Stimulated activated CD8-positive, alpha-beta memory T cell treated with anti-CD3 and anti-CD28 coated beads, Interleukin-2, amount 100 ng/mL, for 48 hours (primary cell): ENCODE measurements at places on chromosomes 16 and 17.

DNA sequence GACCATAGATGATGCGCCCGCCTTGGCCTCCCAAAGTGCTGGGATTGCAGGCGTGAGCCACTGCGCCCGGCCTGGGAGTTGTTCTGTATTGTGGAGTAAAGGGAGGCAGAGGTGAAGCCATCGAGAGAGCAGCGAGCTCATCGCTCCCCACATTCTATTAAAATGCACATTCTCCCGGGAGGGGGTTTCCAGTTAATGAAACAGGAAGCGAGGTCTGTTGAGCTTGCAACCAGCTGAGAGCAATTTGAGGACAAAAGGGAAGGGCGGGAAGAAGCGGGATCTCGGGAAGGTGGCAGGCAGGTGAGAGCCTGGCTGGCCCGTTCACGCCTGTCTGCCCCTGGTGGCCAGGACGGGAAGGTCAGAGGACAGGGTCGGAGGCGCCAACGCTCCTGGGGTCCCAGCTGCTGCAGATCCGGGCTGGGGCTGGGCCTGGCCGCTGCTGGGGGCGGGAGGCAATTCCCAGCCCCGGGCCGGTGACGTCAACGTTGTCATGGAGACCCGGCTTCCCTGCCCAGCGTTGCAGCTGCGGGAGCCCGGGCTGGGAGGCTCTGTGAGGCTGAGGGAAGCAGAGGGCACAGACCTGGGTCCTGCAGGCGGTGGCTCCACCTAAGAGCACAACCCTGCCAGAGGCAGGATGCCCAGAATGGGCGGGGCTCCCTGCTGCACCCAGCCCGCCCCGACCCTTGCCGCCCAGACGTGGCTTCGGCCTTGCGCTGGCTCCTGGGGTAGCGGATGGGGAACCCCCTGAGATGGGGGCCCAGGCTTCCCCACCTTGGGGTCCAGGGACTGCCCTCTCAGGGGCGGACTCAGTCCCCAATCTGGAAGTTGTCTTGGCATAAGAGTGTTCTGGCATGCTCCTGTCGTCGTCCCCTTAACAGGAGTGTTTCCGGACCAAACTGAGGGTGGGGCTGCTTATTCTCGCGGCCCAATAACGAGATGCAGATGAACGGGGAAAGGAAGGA, 48.7 kb upstream of the PLCG2 start:
- DNase-seq: peak; percentile 40

DNA sequence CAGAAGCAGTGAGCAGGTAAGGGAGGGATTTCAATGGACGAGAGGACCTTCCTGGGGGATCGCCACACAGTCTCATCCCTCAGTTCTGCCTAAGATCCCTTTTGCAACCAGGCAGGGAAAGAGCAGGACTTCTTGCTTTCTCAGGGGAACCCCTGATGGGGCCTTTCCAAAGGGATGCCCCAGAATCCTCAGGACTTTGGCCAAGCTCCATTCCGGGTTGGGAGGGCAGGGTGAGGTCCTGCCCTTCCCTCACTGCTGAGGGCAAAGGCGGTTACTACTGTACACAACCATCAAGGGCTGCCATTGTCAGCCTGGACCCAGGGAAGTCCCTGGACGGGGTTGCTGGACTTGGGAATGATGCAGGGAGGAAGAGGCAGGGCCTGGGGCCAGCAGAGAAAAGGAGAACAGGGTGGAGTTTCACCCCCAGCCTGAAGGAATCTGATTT, 9.7 kb downstream of the PRR29 start:
- no peak for DNase-seq

DNA sequence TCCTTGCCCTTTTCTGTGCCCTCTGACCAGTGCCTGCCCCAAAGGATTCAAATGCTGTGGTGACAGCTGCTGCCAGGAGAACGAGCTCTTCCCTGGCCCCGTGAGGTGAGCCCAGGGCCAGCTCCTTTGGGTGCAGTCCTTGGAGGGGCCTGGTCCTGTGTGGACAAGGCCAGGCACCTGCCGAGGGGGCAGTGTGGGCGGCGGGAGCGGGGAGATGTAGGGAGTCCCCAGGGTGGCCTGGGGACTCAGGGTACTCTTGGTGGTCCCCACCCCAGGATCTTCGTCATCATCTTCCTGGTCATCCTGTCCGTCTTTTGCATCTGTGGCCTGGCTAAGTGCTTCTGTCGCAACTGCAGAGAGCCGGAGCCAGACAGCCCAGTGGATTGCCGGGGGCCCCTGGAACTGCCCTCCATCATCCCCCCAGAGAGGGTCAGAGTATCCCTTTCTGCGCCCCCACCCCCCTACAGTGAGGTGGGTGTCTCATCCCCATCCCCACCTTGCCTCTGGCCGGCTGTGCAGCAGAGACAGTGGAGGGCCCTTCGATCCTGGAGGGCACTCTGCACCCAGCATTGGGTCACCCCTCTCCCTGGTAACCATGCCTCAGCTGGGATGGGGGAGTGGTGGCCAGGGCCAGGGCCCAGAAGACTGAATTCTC, 4.4 kb downstream of the TMEM92 start:
- no peak for DNase-seq

- DNase-seq: no peak
Observed at GRCh38 chr16:23931199-23931598, 95.4 kb downstream of the PRKCB start.

DNA sequence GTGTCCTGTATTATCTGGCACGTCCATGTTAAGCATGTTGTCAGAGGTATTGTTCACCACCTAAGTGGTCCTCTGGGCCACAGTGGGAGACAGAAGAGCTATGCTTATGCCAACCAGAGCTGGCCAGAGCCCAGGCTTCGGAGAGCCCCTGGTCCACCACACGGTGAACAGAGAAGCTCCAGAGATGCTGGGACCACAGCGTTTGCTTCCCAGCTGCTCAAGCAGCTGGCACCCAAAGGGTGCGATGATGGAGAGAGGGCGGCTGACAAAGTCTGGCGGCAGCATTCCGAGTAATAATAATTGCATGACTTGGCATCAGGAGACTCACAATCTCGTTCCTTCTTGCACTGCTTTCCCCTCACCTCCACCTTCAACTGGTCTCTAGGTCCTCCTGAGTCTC, 35.8 kb upstream of the RCVRN start:
- no peak for DNase-seq

DNA sequence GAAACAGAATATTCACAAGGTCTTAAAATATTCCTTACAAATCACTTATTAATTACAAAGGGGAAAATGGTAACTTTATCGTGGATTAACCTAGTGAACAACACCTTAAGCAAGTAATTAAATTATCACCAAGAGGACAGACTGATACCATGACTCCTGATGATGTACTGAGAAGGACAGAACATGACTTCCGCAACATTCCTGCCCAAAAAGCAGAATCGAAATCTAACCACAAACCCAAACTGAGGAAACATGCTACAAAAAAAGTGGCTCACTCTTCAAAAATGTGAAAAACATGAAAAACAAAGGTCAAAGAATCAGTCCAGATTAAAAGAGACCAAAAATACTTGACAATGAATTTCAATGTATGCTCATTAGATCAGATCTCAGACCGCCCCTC, 151.5 kb downstream of the AATF start:
- no peak for DNase-seq

GRCh38 chr16:88881007-88881615, 14.7 kb upstream of the PABPN1L start:
- no peak for DNase-seq

- no peak for DNase-seq
Observed at GRCh38 chr17:322006-322780, 30.4 kb downstream of the RPH3AL start.
